ENCODE measurements at places on chromosomes 5 and 9.

GRCh38 chr9:123562844-123563346 is 206.9 kb downstream of the CRB2 start:
- DNase-seq: peak; percentile 68

DNA sequence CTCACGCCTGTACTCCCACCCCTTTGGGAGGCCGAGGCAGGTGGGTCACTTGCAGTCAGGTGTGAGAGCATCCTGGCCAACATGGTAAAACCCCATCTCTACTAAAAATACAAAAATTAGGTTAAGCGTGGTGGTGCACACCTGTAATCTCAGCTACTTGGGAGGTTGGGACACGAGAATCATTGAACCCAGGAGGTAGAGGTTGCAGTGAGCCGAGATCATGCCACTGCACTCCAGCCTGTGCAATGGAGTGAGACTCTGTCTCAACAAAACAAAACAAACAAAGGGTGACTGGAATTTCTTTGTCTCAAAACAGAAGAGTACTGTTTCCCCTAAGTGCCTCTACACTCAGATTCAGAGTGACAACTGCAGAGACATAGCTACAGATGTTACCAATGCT is 116.1 kb downstream of the AP3B1 start:
- DNase-seq: no peak

GRCh38 chr9:70641631-70642030 is 227.2 kb upstream of the KLF9 start:
- no peak for DNase-seq

DNA sequence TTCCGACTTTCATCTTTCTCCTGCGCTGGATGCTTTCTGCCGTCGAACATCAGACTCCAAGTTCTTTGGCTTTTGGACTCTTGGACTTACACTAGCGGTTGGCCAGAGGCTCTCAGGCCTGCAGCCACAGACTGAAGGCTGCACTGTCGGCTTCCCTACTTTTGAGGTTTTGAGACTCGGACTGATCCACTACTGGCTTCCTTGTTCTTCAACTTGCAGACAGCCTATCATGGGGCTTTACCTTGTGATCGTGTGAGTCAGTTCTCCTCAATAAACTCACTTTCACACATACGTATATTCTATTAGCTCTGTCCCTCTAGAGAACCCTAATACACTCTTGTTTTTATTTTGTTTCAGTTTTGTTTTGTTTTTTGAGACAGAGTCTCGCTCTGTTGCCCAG is 10.3 kb downstream of the FKBP15 start:
- DNase-seq: no peak

- peak; percentile 44 for DNase-seq
These were observed 9.4 kb upstream of the ADAMTS12 start for GRCh38 chr5:33901156-33901555.

GRCh38 chr9:112555844-112556482 is 69.3 kb downstream of the KIAA1958 start:
- no peak for DNase-seq

DNA sequence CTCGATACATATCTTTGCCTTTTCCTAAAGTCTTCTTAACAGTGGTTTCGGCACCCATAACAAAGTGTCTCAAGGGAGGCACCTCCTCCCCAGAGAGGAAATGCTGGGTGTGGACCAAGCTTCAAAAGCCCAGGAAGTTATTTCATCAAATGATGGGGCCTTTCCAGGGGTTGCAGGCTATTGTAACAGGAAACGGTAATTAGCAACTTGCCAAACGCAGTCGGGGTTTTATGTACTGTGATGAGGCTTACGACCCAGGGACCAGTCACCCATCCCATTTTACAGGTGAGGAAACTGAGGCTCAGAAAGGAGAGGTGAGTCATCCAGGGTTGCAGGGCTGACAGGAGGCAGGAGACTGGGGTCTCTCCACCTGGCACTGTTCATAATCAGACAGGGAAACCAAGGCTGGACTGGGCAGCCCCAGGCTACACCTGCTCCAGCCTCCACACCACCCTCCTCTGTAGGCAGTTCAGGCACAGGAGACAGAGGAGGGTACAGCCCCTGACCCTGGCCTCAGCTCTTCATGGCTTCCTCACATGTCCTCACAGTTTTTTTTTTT is 30.0 kb upstream of the SUSD3 start:
- peak; percentile 7 for DNase-seq

DNA sequence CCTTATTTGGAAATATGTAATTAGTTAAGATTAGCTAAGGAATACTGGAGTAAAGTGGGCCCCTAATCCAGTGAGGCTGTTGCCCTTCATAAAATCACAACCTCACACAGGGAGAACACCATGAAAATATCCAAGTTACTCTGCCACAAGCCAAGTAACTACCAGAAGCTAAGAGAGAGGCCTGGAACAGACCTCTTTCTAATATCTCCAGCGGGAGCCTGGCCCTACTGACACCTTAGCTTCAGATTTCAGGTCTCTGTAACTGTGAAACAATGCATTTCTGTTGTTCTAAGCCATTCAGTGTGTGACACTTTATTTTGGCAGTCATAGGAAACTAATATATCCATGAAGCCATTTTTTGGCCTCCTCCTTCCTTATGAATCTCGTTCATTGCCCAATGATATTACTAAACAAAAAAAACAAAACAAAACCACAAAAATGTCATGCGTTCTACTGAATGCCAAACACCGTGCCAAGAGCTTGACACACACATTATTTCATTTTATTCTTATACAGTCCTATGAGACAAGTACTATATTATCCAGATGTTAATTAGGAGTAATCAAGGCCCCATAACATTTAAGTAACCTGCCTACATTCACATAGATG is 699.0 kb downstream of the MAT2B start:
- DNase-seq: peak; percentile 92

GRCh38 chr9:133420392-133420827 is 1.8 kb upstream of the ADAMTS13 start:
- DNase-seq: no peak

DNA sequence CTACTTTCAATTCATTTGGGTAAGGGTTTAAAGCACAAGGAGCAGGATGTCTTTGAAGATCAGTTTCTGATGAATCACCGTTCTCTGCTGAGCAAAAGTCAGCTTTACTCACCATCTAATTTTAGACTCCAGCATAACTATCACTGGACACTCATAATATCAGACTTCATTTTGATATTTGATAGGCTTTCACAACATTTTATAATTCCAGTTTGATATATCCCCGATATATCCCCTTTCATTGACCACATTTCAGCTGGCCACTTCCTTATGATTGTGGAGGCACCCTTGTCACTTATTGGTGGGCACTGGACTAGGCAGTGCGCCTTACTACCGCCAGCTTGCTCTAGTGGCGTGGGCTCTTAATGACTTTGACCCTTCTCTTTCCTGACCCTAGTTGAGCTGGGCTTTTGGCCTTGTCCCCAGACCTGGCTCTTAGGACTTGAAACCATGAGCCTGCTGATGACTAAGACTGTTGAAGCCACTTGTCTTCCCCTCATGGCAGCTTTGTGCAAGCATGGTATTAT is 46.8 kb downstream of the CYSTM1 start:
- DNase-seq: peak; percentile 72

DNA sequence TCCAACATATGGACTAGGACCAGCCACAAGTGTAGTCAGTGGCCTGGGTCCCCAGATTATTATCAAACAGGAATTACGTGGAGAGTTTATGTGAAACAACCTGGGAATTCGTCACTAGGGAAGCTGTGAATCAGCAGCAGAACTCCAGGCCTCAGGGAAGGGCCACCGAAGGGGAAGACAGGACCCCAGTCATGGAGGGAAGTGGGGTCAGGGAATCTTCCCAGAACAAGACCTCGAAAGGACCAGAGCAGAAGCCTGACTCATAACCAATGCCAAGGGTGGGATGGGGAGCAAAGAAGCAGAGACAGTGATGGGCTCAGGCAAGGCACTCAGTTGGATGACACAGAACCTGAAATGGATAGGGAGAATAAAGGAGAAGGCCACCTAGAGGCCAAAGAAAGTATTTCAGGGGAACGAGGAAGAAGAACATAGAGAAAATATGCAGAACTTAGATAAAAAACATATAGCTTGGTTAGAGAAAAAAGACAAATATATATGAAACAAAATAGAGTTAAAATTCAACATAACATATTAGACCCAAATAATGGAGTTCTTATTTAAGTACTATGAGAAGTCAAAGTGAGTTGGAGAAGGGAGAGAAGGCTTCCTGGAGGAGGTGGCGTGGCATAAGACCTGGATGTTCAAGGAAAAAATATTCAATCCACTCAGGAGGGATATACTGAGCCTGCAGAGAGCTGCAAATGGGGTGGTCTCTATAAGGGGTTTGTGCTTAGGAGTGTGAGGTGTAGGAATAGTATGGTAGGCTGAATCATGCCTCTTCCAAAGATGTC is 66.7 kb upstream of the CAST start:
- no peak for DNase-seq
